ENCODE measurements at places on chromosomes 16 and 17. TPM values are rescaled to one million over a fixed set of nuclear protein-coding genes. Genes with fewer than 3 reads are reported as not detected.

SGCA gene
- 67.4 TPM for total RNA-seq

IGF2BP1 gene
- total RNA-seq, result not detected

PRRT2 gene
- total RNA-seq, result 4.6 TPM

- H3K27ac ChIP-seq, result no peak overlapping the region
- H3K36me3 ChIP-seq, result no peaks in the 10 kb centered on the region
- no peak overlapping the region for H3K4me3 ChIP-seq
- no peak for DNase-seq
- no peaks in the 10 kb centered on the region for H3K4me1 ChIP-seq
- no peaks in the 10 kb centered on the region for H3K27me3 ChIP-seq
These were observed 25.3 kb upstream of the ZNF469 start for GRCh38 chr16:88357317-88358022.

DNA sequence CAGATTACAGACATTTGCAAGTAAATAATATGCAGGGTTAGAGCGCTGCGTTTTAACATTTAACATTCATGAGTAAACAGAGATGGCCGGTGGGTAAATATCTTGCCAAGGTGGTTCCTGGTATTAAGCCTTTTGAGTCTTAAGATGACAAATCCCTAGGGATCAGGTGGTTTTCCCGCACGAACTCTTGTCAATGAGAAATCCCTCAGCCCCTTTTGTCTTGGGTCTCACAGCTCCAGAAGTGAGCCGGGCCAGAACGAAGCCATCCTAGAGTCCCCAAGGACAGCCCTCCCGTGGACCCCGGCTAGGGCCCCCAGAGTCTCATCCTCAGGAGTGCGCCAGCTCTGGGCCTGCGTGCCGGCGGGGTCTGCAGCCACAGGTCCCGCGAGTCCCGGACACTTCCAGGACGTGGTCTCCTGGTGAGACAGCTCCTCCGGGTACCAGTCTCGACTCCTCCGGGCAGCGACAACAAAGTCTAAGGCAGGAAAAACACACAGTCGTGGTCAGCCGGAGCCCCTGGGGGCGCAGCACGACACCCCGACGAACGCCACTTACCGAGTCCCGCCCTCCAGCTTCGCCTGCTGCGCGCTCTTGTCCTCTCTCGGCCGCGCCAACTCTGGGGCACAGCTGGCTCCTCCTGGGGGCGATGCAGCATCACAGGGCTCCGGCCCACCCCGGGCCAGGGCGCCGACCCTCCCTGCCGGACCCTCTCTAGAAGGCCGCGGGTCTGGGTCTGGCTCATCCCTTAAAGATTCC lies 13.3 kb downstream of the MIS12 start:
- peaks cover 39% of the 10 kb centered on the region for H3K27me3 ChIP-seq
- no peaks in the 10 kb centered on the region for H3K36me3 ChIP-seq
- H3K4me3 ChIP-seq, result peak overlapping the region; percentile 60
- no peak for DNase-seq
- no peak overlapping the region for H3K27ac ChIP-seq
- H3K4me1 ChIP-seq, result peaks cover 22% of the 10 kb centered on the region

GRCh38 chr16:67723151-67723910 lies 4.2 kb upstream of the GFOD2 start:
- H3K27me3 ChIP-seq, result no peaks in the 10 kb centered on the region
- peaks cover 58% of the 10 kb centered on the region for H3K36me3 ChIP-seq
- no peak for DNase-seq
- H3K4me1 ChIP-seq, result peaks cover 9% of the 10 kb centered on the region
- no peak overlapping the region for H3K27ac ChIP-seq

DNA sequence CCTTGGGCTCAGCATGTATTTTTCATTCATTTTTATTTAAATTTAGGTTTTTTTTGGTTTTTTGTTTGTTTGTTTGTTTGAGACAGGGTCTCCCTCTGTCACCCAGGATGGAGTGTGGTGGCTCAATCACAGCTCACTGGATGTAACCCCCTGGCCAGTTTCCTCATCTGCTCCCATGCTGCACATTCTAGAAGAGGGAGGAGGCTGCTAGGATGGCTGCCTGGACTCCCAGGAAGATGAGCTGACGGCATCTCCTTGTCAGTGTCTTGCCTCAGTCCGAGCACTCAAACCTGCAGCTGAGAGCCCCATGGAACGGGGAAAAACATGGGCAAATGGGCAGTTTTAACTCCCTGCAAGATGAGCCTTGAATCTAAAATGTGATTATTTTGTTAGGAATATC lies 7.5 kb downstream of the MEAK7 start:
- H3K4me3 ChIP-seq, result no peak overlapping the region
- H3K4me1 ChIP-seq, result no peaks in the 10 kb centered on the region
- H3K27ac ChIP-seq, result no peak overlapping the region
- DNase-seq, result no peak
- H3K27me3 ChIP-seq, result no peaks in the 10 kb centered on the region

DNA sequence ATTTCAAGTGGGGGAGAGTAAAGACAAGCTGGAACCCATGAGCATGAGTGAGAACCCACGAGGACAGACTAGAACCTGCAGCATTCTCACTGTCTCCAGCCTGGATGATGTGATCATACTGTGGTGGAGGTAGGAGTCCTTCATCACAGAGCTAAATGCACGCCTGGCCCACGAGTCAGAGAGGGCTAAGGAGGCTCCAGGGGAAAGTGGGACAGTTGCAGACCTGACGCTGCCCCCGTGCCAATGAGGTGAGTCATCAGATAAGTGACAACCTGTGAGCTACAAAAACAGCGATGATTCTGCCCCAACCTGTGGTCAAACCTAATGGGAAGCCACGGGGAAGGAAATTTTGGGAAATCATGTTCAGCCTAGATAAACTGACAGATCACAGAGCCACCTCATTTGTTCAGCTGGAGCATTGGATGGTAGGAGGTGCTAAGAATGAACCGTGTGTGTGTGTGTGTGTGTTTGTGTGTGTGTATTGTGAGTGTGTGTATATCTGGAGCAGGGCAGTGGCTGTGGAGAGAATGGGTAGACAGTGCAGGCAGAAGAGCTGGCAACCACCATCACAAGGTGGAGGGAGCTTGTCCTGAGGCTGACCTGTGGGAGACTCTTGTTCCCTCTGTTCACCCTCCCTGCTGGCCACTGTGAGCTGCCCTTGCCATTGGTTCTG lies 131.8 kb downstream of the UTP18 start:
- no peak overlapping the region for H3K4me3 ChIP-seq
- no peak overlapping the region for H3K27ac ChIP-seq
- no peaks in the 10 kb centered on the region for H3K4me1 ChIP-seq
- no peaks in the 10 kb centered on the region for H3K36me3 ChIP-seq
- no peak for DNase-seq

GRCh38 chr16:67155295-67156142 lies 4.2 kb downstream of the TRADD start:
- peaks cover 59% of the 10 kb centered on the region for H3K4me1 ChIP-seq
- DNase-seq, result peak; percentile 83
- H3K27me3 ChIP-seq, result no peaks in the 10 kb centered on the region
- H3K4me3 ChIP-seq, result no peak overlapping the region
- no peak overlapping the region for H3K27ac ChIP-seq
- H3K36me3 ChIP-seq, result peaks cover 8% of the 10 kb centered on the region
